Stimulated activated CD8-positive, alpha-beta memory T cell treated with anti-CD3 and anti-CD28 coated beads, Interleukin-7, amount 100 ng/mL, for 1 hour (primary cell): ENCODE measurements at places on chromosomes 3 and 15.

DNA sequence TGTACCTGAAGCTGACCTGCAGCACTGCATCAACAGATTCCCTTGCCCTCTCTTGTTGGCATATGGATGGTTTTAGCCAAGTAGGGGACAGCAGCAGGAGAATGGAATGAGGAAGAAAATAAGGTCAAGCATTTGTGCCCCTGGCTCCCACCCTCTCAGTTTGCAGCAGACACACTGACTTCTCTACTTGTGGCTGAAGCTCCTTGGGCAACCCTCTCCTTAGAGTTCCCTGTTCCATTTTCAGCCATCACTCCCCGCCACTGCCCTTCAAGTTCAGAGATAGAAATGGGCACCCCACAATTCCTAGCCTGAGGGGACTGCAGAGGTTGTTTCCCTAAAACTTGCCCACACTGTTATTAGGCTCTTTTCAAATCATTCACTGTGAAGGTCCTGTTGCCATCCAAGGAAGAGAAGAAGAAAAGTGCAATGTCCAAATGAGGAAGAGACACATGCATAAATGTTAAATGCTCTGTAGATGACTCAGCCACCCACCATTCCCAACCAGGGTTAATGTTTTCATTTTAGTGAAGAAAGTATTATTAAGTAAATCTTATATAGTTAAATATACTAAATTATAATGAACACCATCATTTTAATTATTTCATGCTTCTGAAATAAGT lies 295.9 kb upstream of the UBE2E2 start:
- no peak for DNase-seq

DNA sequence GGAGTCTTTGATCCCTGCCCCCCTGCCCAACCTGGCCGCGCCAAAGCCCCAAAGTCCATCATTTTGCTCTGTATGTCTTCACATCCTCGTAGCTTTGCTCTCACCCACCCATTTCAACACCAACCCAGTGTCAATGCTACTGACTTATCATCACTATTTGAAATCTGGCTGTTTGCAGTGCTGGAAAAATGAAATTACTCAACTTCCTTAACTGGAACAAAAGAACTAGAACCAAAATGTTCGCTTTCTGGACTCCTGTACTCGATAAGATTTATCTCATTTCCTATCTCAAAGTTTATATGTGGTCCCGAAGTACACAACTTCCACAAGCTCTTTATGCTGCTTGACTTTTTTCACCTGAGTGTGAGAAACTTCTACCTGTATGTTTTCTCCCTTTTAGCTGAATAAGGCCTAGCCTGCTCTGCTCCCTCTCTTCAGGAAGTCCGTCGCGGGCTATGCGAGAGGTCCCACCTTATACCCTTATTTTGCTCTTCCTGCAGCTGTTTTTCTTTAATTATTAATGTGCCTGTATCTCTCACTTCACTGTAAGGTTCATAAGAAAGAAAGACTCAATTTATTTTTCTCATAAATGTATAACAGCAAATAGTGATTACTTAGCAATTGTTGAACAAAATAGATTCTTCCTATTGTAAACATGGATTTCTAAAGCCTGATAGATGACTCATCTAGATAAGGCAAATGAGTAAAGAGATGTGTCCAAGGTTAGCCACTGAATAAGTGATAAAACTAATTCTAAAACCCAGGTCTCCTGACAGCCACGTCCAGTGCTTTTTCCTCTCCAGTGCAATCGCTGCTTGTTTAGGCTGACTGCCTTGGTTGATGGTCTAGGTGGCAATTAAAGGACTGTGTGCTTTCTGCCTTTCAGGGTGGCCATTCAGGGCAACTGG lies 464.1 kb upstream of the TPRG1 start:
- DNase-seq = no peak

DNA sequence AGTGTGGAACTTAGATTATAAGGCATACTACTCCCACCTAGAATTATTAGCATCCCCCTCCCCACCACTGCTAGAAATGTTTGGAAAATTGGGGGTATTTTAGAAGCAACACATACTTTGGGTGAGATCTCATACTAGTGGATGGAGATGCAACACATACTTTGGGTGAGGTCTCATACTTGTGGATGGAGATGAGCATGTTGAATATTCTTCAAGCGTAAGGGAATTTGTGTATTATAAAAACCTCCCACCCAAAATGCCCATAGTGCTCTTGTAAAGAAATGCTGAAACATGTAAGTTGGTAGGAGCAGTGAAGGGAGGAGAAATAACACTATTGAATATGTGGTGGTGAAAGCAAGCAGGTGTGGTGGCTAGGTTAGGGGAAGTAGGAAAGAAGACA lies 124.0 kb upstream of the EPHA3 start:
- DNase-seq = no peak

GRCh38 chr15:93250950-93251349 lies 161.9 kb upstream of the RGMA start:
- DNase-seq = no peak

DNA sequence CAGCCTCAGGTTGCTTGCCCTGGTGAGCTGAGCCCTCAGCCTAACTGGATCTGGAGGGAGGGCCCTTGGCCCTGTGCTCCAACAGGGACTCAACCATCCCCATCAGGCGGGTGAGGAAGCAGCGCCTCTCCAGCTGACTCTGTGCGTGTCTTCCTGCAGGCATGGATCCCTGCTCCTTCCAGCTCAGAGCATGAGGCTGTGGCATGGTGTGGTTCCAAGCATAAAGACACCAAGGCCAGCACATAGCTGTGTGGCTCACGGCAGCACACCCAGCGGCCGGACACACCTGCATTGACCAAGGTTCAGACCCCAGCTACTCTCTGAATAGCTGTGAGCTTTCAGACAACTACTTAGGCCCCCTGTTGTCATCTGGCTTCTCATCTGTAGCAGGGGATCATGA lies 131.0 kb upstream of the PLXNA1 start:
- no peak for DNase-seq

GRCh38 chr15:42932833-42933515 lies 12.4 kb upstream of the TTBK2 start:
- no peak for DNase-seq

GRCh38 chr3:156693166-156693565 lies 18.8 kb downstream of the TIPARP start:
- no peak for DNase-seq
